NCI-H1436 (cell line): ENCODE measurements at places on chromosomes 6 and 20.

DNA sequence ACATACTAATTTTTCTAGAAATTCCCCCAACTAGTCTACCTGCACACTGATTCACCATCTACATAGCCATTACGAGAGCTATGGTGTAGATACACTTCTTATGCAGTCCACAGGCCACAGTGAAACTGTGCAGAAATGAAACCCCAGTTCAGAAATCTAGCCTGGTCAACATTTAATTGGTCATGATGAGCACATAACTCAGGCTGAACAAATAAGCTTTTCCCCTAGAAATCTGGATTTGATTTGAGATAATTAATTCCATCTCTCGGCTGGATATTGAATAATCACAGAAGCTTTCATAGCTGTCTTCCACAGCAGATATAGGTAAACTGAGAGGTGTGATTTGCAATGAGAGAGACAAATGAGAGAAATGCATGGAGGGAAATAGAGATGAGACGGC, 22.6 kb upstream of the TINAG start:
- no peak for DNase-seq

DNA sequence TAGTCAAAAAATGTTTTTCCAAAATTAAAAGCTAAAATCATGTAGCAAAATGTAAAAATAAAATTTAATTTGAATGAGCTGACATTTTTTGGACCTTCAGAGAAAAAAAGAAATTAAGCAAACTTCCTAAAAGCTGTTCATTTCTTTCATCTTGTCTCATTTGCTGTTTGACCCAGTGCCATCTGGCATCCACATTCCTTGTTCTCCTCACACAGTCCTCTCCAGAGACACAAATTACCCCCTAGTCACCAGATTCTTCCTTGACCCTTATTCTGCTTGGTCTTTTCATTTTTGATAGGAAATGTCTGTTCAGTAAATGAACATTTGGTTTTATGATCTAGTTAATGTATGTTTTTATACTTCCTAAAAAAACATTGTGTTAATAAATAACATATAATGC, 55.2 kb downstream of the HDDC2 start:
- no peak for DNase-seq

DNA sequence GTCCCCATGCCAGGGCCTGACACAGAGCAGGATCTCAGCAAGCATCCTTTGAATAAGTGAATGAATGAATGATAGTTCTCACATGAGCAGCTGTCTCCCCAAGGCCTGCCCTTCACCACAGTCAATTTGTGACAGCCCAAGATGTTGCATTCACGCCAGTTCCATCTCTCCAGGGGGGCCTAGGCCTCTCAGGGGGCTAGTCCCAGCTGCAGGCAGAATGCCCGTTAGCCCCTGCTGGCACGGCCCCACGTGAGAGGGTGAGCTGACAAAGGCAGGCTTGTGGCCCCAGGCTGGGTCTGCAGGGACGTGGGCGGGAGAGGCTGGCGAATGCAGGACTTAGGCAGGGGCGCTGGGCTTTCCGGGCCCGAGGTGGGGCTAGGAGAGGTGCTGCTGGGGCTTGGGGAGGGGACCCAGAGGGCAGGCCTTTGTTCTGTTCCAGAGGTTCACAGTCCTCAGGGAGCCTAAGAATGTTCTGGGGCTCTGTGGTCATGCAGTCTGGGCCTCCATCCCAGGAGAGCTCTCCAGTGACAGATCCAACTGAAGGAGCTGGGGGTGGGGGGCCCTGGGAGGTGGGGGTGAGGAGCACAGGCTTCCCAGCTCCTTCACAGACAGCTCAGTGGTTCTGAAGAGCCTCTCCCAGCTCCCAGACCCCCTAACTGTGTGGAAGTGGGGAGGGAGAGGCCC, 30.5 kb upstream of the TLDC2 start:
- DNase-seq: peak; percentile 31

DNA sequence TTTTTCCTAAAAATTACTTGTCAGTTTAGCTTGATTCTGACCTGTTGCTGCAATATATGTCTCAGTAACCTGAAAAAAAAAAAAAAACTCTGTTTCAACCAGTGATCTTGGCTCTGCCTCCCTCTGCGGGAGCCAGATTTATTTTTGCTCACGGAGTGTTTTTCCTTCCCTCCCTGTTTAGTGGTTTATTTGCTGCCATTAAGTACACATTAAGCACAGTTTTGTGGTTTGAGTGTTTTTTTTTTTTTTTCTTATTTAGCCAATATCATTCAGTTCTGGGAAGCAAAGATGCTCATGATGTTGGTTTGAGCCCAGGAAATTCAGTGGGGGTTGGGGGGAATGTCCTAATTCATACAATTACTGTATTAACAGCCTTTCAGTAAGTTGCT, 110.1 kb upstream of the GPR6 start:
- no peak for DNase-seq

- no peak for DNase-seq
Measured at GRCh38 chr6:31558631-31559500, 11.5 kb downstream of the NFKBIL1 start.

GRCh38 chr6:29531668-29532067, 27.9 kb downstream of the UBD start:
- DNase-seq: no peak

DNA sequence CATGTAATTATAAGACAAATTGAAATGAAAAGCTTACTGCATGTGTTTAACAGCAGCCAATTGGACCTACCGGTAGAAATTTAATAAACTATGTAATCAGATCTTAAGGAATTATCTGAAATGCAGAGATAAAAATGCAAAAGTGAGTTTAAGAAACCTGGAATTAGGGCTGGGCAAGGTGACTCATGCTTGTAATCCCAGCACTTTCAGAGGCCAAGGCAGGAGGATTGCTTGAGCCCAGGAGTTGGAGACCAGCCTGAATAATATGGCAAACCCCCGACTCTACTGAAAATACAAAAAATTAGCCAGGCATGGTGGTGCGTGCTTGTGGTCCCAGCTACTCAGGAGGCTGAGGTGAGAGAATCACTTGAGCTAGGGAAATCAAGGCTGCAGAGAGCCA, 74.1 kb downstream of the HFE start:
- no peak for DNase-seq

DNA sequence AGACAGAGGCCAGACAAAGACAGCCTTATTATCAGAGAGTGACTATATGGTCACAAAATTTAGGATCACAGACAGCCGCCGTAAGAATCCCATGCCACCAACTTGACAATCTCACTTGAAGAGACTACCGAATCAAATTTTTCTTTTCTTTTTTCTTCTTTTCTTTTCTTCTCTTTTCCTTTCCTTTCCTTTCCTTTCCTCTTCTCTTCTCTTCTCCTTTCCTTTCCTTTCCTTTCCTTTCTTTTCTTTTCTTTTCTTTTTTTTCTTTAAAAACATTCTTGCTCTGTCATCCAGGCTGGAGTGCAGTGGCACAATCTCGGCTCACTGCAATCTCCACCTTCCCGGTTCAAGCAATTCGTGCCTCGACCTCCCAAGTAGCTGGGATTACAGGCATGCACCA, 1.2 kb upstream of the EPPIN start:
- DNase-seq: no peak

DNA sequence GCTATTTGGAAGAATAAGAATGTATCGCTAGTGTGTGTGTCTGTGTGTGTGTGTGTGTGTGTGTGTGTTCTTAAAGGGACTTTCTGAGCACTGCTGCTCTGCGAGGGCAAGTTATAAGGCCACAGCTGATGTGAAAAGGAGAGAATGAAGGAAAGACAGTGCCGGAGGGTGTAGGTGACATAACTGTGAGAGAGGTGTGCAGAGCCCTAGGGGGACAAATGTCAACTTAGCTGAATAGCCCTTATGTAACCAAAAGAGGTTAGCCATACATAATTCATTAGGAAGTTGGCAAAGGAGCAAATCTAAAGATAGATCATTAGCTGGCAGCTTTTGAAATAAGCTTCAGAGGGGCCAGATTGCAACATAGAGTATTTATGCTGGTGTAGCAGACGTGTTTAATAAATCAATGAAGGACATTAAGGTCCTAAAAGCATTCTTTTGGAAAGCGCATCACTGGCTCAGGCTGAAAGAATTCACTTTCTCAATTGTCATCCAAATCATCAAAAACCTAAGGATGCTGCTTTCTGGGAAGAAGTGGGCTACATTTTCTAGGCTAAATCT, 81.0 kb downstream of the NDUFAF5 start:
- no peak for DNase-seq

GRCh38 chr6:6317825-6318733, 2.4 kb downstream of the F13A1 start:
- no peak for DNase-seq

DNA sequence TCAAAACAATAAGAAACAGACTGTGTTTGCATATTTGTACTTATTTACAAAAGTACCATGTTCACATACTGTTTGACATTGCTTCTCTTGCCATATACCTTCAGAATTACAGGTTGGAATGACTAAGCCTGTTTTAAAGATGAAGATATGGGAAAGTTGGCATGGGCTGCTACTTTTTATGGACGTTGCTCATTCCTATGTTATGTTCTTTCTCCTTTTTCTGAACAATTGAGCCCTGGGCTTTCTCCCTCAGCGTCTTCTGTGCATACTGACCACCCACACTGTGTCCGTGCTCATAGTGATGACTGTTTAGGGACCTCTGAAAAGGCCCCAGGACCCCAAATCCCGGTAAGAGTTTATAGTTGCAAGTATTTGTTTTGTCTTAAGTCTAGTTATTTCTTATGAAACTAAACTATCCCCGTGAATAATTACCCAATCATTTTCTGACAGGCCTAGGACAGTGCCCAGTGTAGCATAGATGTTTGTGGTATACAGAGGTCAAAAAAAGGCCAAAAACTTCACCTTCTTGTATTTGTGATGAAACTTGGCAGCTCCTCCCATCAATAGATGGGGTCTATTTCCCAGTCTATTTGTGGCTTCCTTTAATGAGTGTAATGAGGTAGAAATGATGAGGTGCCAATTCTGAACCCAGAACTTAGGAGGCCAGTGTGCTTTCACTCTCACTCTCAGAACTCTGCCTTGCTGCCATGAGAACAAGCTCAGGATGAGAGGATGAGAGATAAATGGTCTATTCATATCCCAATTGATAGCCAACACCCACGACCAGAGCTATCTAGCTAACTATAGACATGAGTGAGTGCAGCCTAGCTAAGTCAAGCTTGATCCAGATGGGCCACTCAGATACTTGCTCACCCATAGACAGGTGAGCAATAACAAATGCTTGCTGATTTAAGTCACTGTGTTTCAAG, 40.9 kb downstream of the GSTA4 start:
- DNase-seq: no peak

- no peak for DNase-seq
Measured at GRCh38 chr20:36792422-36792821, 18.9 kb upstream of the DSN1 start.

- no peak for DNase-seq
Measured at GRCh38 chr6:106764353-106764980, 135.1 kb downstream of the QRSL1 start.

- no peak for DNase-seq
Measured at GRCh38 chr6:87494761-87495422, 22.1 kb downstream of the SLC35A1 start.

GRCh38 chr20:59835057-59835447, 98.4 kb downstream of the SYCP2 start:
- DNase-seq: no peak

DNA sequence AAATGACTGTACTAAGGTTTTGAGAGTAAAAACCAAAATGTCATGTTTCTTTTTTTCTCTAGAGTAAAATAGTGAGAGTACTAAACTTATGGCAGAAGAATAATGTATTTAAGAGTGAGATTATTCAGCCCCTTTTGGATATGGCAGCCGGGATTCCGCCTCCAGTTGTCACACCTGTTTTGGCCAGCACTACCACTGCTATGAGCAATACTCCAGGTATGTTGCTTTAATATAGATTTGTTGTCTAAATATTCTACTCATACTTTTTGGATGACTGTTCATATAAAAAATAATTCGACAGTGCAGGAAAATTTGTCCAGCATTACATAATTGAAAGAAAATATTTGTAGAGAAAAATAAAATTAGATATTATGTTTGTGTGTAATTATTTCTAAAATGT, 59.5 kb downstream of the SCAF8 start:
- no peak for DNase-seq

DNA sequence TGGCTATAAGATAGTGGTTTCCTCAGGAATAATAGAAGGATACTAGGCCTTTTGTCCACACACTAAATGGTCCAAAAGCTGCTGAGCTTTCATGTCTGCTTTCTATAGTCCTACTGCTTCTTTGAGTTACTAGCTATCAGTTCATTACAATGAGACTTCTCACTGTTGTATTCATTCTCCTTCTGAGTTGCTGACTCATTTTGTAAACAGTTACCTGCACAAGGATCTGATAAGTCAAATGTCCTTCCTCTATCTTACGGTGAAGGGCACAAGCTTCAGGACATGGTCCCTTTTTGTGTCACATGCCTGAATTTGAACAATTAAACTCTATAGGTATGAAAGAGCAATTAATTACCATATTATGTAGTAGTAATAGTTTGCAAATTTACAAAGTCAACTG, 90.5 kb downstream of the MAN1A1 start:
- no peak for DNase-seq

DNA sequence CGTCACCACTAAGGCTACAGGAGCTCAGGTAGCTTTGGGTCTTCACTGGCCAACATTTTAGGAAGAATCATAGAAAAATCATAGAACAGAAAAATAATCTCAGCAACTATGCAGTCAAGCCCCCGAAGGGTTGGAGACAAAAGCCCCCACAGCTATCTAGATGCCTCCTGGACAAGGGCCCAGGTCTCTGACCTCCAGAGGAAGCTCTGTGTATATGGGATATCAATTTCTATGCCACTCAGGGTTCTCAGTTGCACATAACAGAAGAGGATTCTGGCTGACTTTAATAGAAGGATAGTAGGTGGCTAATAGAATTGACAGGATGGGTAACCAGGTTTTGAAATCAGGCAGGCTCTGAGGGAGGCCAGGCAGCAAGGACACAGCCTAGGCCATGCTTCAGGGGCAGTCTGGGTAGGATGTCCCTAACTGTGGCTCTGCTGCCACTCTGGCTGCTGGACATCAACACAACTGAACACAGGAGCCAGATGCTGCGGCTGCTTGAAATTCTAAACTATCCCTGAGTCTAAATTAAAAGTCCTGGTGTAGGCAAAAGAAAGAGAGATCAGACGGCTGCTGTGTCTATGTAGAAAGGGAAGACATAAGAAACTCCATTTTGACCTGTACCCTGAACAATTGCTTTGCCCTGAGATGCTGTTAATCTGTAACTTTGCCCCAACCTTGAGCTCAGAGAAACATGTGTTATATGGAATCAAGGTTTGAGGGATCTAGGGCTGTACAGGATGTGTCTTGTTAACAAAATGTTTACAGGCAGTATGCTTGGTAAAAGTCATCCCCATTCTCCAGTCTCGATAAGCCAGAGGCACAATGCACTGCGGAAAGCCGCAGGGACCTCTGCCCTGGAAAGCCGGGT, 65.6 kb downstream of the TRMT6 start:
- DNase-seq: no peak

- peak; percentile 49 for DNase-seq
Measured at GRCh38 chr20:22466447-22467171, 117.8 kb downstream of the FOXA2 start.

DNA sequence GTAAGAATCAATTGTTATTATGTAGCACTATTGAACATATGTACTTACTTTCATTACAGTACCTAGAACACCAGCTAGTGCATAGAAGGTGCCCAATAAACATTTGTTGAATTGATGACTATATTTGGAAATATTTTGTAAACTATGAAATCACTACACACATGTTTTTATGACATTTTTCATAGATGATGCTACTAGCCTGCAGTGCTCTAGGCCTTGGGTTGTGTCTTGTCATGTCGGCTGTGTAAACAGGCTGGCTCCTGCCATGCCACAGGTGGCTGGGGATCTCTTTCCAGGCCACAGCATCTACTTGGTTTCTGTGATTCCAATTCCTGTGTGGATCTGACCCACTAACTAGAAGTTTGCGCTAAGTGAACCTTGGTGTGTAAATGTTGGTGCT, 43.3 kb upstream of the EDN1 start:
- DNase-seq: no peak

GRCh38 chr6:150458579-150458978, 89.8 kb downstream of the IYD start:
- no peak for DNase-seq
